GM23248 (cell line): ENCODE measurements at places on chromosomes 12 and 14. TPM values are rescaled to one million over a fixed set of nuclear protein-coding genes. Genes with fewer than 3 reads are reported as not detected.

KRT73 gene
- polyA plus RNA-seq: not detected in 2 replicates

AQP6 gene
- not detected in 2 replicates for polyA plus RNA-seq

KRT77 gene
- polyA plus RNA-seq: not detected in 2 replicates

DNA sequence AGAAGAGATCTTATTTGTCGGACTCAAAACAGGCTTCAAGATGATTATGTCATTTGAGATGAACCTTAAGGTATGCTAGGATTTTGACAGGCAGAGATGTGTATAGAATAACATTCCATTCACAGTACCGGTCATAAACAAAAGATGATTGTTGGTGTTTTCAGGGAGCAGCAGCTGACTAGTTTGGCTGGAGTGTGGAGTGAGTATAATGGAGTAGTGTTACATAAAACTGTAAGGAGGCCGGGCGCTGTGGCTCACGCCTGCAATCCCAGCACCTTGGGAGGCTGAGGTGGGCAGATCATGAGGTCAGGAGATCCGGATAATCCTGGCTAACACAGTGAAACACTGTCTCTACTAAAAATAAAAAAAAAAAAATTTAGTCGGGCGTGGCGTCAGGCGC lies 23.9 kb downstream of the SERPINA10 start:
- no peak for DNase-seq

DNA sequence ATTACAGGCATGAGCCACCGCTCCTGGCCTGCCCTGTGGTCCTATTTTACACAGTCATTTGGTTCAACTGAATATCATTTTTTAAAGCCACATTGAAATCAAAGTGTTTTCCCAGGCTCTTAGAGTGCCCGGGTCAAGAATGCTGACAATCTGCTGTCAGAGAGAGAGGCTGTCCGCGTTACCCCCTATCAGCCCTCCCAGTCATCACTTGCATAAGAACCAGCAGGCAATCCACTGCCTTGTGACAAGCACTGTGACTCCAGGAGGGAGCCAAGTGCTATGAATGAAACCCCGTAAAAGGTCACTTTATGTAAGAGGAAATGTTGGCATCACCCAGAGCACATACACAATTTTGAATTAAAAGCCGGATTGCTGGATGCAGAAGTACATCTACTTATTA lies 13.5 kb downstream of the PHLDA1 start:
- DNase-seq: peak; percentile 33

DNA sequence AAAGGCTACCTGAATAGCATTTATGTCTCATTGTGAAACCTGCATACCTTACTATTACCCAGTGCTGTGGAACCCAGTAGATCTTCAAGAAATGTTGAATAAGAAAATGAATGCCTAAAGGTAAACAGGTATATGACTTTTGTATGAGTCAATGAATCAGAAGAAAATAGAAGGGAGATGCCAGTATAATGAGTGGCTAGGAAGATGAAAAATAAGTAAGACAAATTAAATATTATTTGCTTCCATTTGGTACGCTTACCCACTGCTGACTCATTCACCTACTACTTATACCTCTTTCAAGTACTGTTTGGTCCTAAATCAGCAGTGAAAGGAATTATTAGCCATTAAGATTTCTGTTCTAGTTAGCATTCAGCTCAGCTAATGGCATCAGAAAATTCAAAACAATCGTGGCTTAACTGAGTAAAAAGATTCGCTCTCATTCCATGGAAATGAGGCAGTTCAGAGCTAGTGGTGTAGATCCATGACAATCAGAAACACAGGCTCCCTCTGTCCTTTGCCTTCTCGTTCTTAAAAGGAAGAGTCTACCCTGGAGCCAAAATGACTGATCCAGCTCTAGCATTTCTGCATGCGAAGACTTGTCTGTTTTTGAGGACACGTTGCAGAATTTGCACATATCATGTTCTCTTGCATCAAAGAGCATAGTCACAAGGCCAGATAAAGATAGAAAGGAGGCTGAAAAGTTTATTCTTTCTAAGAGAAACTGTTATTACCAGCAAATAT lies 705.8 kb upstream of the USP15 start:
- DNase-seq: no peak

DNA sequence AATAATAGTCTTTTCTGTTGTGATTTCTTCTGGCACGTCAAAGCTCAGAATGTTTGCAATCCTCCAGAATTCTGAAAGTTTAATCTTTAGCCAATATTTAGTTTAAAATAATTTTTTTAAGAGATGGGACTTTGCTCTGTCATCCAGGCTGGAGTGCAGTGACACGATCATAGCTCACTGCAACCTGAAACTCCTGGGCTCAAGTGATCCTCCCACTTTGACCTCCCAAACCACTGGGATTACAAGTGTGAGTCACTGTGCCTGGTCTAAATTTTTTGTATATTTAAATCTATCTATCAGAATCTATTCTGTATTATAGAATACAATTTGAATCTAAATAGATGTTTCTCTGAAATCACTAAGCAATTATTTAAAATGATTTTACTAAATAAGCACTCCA lies 572.7 kb downstream of the VRK1 start:
- no peak for DNase-seq

- peak; percentile 96 for DNase-seq
These were observed 84.5 kb upstream of the CDKN3 start for GRCh38 chr14:54312166-54312801.

DNA sequence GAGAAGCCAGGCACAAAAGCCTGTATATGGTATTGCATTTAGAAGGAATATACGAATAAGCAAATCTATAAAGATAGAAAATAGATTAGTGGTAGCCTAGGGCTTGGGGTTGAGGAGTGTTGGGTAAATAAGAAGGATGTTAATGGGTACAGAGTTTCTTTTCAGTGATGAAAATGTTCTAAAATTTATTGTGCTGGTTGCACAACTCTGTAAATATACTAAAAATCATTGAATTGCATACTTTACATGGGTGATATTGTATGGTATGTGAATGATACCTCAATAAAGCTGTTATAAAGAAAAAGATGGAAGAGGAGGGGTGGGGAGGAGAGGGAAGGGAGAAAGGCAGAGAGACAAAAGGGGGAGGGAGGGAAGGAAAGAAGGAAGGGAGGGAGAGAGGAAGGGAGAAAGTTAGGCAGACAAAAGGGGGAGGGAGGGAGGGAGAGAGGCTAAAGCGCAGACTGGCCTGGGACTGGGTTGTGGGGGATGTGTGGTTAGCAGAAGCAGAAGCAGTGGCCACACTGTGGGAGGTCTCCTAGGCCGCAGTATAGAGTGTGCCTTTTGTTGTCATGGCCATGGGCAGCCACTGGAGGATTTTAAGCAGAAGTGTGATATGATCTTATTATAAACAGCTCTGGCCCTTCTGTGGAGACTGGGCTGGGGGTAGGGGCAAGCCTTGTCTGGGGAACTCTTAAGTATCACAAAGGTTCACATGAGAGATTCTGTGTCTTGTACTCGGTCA lies 73.6 kb upstream of the ELK3 start:
- no peak for DNase-seq

DNA sequence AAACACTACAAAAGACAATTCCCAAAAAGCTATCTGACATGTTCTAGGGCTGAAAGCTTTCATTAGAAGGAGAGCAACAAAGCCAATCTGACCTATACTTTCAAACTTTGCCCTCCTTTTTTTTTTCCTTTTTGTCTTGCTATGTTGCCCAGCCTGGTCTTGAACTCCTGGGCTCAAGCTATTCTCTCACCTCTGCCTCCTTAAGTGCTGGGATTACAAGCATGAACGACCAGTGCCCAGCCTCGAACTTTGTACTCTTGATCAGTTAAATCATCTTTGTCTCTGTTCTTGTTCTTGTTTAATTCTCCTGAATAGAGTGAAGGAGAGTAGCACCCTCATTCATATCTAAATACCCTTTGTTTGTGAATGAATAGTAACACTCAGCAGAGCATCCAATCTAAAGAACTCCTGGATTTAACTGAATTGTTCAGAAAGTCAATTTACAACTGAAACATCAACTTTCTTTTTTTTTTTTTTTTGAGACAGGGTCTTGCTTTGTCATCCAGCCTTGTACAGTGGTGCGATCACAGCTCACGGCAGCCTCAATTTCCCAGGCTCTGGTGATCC lies 22.1 kb downstream of the ERP29 start:
- DNase-seq: no peak

DNA sequence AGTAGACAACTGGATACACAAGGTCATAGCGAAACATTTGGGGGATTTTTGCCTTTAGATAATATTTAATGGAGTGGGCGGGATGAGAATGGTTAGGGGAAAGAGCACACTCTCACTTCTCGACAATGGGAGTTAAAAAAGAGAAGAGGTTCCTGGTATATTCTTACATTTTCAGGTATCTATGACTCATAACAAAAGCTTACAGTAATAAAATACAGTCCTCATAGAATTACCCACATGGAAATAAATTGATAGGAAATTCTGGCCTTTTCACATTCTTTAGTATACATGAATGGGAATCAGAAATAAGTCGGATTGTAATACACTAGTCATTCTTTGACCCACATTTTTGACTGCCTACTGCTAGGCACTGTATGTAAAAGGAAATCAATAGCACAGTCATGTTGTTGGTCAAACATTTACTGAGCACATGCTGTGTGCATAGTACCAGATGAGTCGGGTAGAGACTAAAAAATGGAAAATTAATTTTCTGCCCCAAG lies 8.2 kb upstream of the CRADD start:
- DNase-seq: no peak
